Hepatocyte (in vitro differentiated cells): ENCODE measurements at places on chromosomes 5 and 9. TPM values are rescaled to one million over a fixed set of nuclear protein-coding genes. Genes with fewer than 3 reads are reported as not detected.

NSG2 gene
- total RNA-seq: 0.20 and 0.33 TPM in 2 replicates

GRCh38 chr5:85170183-85170582 lies 785.5 kb upstream of the EDIL3 start:
- H3K4me1 ChIP-seq: no peaks in the 10 kb centered on the region
- no peaks in the 10 kb centered on the region for H3K27me3 ChIP-seq
- no peaks in the 10 kb centered on the region for H3K36me3 ChIP-seq
- H3K4me3 ChIP-seq: no peak overlapping the region

CKMT2 gene
- 5.0 and 5.5 TPM in 2 replicates for total RNA-seq

LCN9 gene
- total RNA-seq: 2.2 and 2.6 TPM in 2 replicates

- H3K4me1 ChIP-seq: peaks cover 3% of the 10 kb centered on the region
- DNase-seq: no peak
- no peaks in the 10 kb centered on the region for H3K27me3 ChIP-seq
- H3K4me3 ChIP-seq: no peak overlapping the region
- H3K36me3 ChIP-seq: no peaks in the 10 kb centered on the region
- H3K27ac ChIP-seq: no peak overlapping the region
These were observed 889.4 kb upstream of the SEMA6A start for GRCh38 chr5:117463881-117464570.

GRCh38 chr9:77817590-77818311 lies 169.6 kb upstream of the GNA14 start:
- no peaks in the 10 kb centered on the region for H3K36me3 ChIP-seq
- H3K27me3 ChIP-seq: no peaks in the 10 kb centered on the region
- no peak overlapping the region for H3K27ac ChIP-seq
- H3K4me1 ChIP-seq: no peaks in the 10 kb centered on the region
- DNase-seq: no peak
- H3K4me3 ChIP-seq: no peak overlapping the region

SLC6A3 gene
- not detected in 2 replicates for total RNA-seq

PPP2R2B gene
- total RNA-seq: 2.3 and 4.4 TPM in 2 replicates

DNA sequence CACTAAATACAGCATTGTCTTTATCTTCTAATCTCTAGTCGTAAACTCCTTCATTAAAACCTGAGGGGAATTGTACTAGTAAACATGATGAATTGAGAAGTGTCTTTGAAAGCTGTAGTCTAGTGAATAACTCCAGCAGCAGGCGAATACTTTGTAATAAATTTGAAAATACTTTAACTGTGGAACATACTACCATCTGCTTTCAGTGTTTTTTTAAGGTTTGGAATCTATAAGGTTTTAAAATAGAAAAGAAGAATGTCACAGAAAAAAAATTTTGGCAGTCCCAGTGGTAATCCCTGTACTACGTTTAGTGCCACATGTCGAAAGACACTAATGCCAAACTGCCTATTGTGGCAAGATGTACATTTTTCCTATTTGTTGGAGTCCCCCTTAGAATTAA lies 379.0 kb upstream of the NUDT12 start:
- no peak for DNase-seq
- H3K27ac ChIP-seq: no peak overlapping the region
- H3K36me3 ChIP-seq: no peaks in the 10 kb centered on the region
- no peaks in the 10 kb centered on the region for H3K27me3 ChIP-seq

DNA sequence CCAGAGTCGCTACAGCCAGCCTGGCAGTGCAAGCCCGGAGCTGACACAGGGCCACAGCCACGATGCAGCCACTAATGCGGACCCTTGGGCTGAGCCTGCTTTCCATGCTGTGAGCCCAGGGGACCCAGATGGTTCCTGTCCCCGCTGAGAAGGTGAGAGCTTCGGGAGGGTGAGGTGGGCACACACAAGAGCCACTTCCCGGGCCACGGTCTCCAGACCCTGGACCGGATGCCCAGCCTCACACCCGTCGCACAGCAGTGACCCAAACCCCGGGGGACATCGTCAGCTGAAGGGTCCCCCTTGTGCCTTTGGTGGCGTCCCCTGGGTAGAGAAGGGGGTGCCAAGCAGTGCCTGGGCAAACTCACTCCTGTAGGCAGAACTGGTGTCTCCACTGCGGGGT lies 13.4 kb downstream of the PAEP start:
- H3K27me3 ChIP-seq: no peaks in the 10 kb centered on the region
- H3K36me3 ChIP-seq: no peaks in the 10 kb centered on the region
- H3K4me1 ChIP-seq: no peaks in the 10 kb centered on the region
- H3K4me3 ChIP-seq: no peak overlapping the region
- H3K27ac ChIP-seq: no peak overlapping the region
- DNase-seq: no peak

DNA sequence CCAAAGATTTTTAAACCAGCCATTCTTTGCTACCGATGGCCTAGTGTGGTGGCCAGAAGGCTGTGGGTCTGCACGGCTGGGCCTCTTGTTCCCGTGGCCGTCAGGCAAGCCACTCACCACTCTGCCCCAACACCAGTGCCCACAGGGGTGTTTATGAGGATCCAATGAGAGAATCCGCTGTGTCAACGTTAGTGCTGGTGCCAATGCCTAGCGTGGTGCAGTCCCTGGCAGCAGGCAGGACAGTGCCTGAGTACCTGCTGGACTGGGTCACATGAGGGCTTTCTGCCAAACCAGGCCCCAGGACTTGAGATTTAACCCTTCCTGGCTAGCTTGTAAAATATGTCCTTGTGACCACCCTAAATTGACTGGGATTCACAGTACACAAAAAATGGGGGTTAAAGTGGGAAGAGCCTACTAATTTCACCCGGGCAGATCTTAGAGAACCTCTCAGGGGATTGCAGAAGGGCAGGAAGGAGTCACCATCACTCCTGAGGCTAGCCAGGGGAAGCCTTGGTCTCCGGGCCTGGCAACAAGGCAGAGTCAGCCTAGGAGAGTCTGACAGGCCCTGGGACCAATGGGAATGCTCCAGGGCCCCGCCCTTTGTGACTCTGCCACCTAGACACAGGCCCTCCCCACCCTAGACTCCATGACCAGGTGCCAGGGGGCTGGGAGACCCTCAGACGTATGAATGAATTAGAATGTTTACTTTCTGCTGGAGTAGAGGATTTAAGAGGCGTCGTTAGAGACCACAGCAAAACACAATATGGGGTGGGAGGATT lies 63.2 kb upstream of the FSTL4 start:
- DNase-seq: no peak
- H3K4me3 ChIP-seq: no peak overlapping the region
- no peaks in the 10 kb centered on the region for H3K4me1 ChIP-seq

FER gene
- 18.9 and 29.4 TPM in 2 replicates for total RNA-seq

- no peak overlapping the region for H3K27ac ChIP-seq
- no peak for DNase-seq
- H3K4me1 ChIP-seq: no peaks in the 10 kb centered on the region
- H3K36me3 ChIP-seq: no peaks in the 10 kb centered on the region
These were observed 8.2 kb upstream of the FAM151B start for GRCh38 chr5:80479713-80480112.

ACTBL2 gene
- 0.16 and 0.83 TPM in 2 replicates for total RNA-seq

GRCh38 chr9:123414936-123415930 lies 59.2 kb downstream of the CRB2 start:
- H3K27ac ChIP-seq: no peak overlapping the region
- H3K36me3 ChIP-seq: no peaks in the 10 kb centered on the region
- H3K27me3 ChIP-seq: no peaks in the 10 kb centered on the region
- H3K4me1 ChIP-seq: no peaks in the 10 kb centered on the region
- no peak for DNase-seq
- no peak overlapping the region for H3K4me3 ChIP-seq

SPATA31E1 gene
- total RNA-seq: 0.08 TPM in 1 of 2 replicates, not detected in the other

GRCh38 chr9:81305561-81306182 lies 383.7 kb downstream of the TLE1 start:
- H3K27ac ChIP-seq: no peak overlapping the region
- H3K4me1 ChIP-seq: no peaks in the 10 kb centered on the region
- no peaks in the 10 kb centered on the region for H3K27me3 ChIP-seq
- no peaks in the 10 kb centered on the region for H3K36me3 ChIP-seq
- no peak for DNase-seq

DNA sequence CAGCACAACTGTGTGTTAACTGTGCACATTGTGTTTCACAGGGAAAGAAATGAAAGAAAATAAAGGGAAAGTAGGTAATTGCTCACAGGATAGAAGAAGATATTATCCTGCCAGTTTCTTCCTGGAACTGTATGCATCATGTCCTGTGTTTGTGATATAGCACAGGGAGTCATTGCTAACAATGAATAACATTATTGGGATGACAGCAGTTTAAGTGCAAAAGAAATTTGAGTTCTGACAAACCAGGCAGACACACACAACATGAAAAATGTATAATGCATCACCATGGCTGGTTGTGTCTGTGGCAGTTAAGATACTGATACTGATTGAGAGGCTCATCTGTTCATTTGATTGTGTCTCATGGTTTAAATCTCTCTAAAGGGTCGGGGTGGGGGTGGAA lies 145.4 kb downstream of the SPATA31D1 start:
- H3K36me3 ChIP-seq: no peaks in the 10 kb centered on the region
- no peak overlapping the region for H3K27ac ChIP-seq
- no peaks in the 10 kb centered on the region for H3K4me1 ChIP-seq
- no peak overlapping the region for H3K4me3 ChIP-seq

DNA sequence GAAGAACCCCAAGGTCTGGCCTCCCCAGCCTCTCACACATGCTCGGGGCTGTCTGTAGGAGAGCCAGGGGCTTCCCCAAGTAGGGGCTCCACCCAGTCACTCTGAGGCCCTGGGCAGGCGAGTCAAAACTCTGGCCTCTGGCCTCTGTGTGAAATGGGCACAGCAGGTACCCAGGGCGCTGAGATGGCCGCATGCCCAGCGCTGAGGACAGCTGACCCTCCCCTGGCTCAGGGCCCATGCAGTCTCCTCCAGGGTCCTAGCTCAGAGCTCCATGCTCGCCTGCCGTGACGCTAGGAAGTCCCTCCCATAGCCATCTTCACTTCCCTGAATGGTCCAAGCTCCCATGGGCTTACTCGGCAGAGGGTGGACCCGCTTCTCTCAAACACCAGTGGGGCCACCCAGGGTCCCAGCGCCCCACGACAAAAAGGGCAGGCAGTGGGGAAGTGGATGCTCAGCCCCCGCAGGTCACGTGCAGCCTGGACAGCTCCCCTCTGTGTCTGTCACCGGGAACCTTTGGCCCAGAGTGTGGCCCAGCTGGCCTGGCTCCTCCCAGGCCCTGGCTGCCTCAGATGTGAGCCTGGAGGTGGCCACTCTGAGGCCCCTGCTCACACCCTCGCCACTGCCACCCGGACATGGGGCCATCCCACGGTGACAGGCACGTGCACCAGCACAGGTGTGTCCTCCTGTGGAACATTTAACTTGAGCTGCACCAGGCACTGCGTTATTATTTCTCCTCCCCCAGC lies 12.2 kb upstream of the VAV2 start:
- H3K36me3 ChIP-seq: no peaks in the 10 kb centered on the region
- no peak for DNase-seq
- no peak overlapping the region for H3K4me3 ChIP-seq
- no peak overlapping the region for H3K27ac ChIP-seq
- no peaks in the 10 kb centered on the region for H3K4me1 ChIP-seq

DNA sequence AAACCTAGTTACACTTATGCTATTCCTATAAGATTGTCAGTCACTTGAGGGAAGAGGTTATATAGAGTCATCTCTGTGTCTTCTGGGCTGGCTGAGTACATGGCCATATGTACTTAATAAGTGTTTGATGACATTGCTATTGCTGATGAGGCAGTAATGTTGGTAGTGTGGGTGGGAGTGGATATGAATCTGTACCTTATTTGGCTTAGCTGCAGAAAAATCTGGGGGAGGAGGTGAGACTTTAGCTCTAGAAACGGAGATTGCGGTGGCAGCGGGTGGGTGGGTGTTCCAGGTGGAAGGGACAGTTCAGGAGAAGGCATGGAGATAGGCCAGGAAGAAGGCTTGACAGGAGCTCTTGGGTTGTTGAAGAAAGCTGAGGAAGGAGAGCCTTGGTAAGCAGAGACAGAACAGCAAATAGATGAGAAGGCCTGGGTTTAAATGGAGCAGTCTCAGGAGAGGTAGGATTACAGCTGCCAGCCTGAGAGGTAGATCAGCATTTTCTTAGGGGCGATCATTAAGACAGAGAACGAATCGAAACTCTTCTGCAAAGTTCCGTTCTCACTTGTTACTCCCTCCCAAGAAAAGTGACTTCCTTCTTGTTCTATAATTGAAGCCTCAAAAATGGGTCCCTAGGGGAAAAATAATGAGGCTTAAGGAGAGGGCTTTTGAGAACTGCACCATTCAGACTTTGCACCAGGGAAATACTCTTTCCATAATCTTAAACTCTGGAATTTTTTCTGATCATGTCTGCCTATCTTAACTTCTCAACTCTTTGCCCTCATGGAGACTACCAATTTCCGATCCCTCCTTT lies 160.5 kb downstream of the UNC13B start:
- no peak overlapping the region for H3K27ac ChIP-seq
- H3K27me3 ChIP-seq: no peaks in the 10 kb centered on the region
- no peaks in the 10 kb centered on the region for H3K4me1 ChIP-seq
- H3K4me3 ChIP-seq: no peak overlapping the region
- H3K36me3 ChIP-seq: no peaks in the 10 kb centered on the region

GRCh38 chr9:89621676-89622075 lies 16.9 kb downstream of the GADD45G start:
- peaks cover 30% of the 10 kb centered on the region for H3K4me1 ChIP-seq
- no peaks in the 10 kb centered on the region for H3K27me3 ChIP-seq
- no peak overlapping the region for H3K27ac ChIP-seq

- peak; percentile 13 for DNase-seq
- H3K4me3 ChIP-seq: no peak overlapping the region
- peak overlapping the region; percentile 54 for H3K27ac ChIP-seq
- no peaks in the 10 kb centered on the region for H3K4me1 ChIP-seq
These were observed 363.1 kb downstream of the PRELID2 start for GRCh38 chr5:145471831-145472612.

GABRG2 gene
- total RNA-seq: 0.43 TPM in 1 of 2 replicates, not detected in the other

- DNase-seq: no peak
- H3K36me3 ChIP-seq: no peaks in the 10 kb centered on the region
- no peaks in the 10 kb centered on the region for H3K27me3 ChIP-seq
These were observed 133.3 kb downstream of the PCSK5 start for GRCh38 chr9:76023715-76024195.

DNA sequence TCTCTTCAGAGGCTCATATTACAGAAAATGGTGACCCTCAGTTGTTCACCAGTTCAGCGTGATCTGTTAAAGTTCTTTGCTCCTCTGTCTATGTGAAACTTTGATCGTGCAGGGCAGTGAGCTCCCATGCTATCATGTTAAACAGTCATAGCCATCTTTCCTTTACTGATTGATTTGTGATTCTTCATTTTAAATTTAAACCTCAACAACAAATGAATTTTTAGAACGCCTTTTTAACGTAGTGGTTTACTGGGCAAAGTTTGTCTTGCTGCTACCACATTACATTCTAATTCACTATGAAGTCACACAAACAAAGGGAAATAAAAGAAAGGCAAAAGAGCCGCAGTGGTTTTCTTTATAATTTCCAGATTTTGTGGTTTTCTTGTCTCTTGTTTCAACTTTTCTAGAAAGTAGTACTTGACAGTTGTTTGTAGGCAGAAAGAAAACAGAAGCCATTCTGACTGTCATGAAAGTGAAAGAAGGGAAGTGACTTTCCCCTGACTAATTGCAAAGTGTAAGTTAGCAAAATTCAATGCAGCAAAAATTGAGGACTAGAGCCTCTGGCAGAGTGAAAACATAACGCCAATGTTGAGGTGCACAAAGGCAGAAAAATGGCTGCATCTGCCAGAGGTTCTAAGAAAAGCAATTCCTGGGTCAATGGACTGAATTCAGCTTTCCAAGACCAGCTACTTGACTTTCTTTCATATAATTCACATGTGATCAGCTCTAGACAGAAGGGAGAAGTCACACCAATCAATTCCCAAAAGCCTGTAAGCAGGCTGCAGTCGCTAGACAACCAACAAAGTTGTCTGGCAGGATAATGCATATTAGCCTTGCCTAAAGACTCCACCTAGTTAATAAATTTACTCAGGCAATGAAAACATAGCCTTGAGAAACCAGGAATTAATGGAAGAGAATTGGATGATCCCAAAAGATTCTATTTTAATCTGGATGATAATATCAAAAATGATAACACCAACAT lies 7.1 kb upstream of the IFNA6 start:
- no peaks in the 10 kb centered on the region for H3K4me1 ChIP-seq
- no peak for DNase-seq
- H3K27me3 ChIP-seq: no peaks in the 10 kb centered on the region
- H3K27ac ChIP-seq: no peak overlapping the region
- H3K4me3 ChIP-seq: no peak overlapping the region
